ENCODE measurements at places on chromosomes 12 and 14.

GRCh38 chr14:70666361-70666686 is 24.6 kb downstream of the TTC9 start:
- no peak for DNase-seq

DNA sequence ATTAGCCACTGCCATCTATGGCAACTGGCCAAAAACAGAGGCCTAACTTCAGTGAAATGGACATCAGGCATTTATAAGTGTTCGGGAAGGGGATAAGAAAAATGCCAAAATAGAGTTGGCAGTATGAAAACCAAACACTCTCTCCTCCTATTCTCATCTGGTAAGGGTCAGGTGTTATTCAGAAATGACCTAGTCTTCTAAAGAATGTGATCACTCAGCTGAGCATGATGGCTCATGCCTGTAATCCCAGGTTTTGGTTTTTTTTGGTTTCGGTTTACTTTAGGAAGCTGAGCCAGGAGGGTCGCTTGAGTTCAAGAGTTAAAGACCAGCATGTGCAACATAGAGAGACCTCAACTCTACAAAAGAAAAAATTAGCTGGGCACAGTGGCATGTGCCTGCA is 170.3 kb downstream of the GRIN2B start:
- DNase-seq, result no peak

- DNase-seq, result no peak
Measured at GRCh38 chr12:124359671-124360581, 65.0 kb downstream of the RFLNA start.

DNA sequence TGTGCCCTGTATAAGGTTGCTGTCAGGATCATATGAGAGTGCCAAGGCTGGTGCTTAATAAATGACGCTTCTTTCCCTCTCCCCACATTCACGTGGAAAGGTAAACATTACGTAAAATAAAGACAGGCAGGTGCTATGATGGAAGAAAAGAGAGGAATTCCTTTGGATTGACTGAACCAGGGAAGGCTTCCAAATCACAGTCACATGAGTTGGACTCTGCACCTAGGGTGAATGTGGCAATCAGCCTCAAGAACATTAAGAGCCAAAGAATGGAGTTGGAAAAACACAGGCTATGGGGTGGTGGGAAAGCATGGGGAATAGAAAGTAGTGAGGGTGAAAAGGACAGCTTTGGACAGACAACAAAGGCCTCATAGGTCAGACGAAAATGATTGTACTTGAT is 473.1 kb downstream of the VRK1 start:
- DNase-seq, result no peak

DNA sequence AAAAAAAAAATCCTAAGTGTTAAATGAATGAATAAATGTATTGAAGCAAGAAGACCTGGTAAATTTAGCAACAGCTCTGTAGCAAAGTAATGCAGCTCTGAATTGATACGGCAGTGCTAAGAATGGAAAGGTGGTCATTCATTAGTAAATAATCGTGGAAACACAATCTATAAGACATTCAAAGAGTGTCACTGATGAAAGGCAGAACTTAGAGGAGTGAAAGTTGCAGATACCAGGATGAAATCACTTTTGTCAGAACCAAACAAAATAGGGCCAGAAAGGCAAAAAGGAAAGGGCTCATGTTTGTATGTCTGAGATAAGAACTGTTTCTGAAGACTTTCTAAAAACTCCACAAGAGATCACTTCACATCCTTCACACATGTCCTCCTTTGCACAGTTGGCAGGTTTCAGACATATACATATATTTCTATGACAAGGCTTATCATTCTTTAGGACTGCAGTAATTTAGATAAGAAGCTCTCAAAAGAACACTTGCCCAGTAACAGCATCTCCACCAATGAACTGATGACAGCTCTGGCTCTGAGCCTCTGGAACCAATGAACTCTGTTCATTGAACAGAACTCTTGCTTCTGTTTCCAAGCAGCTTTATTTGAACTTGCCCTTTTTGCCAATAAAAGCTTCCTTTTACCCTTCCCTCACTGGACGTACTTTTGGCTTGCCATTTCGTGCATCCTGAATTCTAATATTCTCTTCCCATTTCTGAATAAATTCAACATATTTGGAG is 4.2 kb upstream of the LRR1 start:
- no peak for DNase-seq

- DNase-seq, result no peak
Measured at GRCh38 chr14:60566101-60566500, 57.2 kb downstream of the SIX6 start.

GRCh38 chr12:17239874-17240273 is 633.9 kb upstream of the LMO3 start:
- no peak for DNase-seq

DNA sequence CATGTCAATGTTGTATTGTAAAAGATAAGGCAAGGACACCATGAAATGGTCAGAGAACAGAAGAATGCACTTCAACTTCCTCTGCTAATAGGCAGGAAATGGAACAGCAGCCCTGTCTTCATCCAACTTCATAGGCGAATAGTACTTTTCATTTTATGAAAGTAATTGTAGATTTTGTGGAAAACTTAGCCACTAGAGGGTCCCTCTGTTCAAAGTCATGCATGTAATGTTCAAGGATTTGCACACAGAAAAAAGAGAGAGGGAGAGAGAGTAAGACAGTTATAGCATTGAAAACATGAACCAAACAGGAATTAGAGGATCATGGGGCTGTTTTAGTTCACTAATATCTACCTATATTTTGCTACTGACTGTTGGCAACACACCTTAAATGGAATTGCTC is 172.2 kb downstream of the FLRT2 start:
- DNase-seq, result no peak

GRCh38 chr14:50350975-50351374 is 38.9 kb downstream of the DMAC2L start:
- DNase-seq, result no peak

DNA sequence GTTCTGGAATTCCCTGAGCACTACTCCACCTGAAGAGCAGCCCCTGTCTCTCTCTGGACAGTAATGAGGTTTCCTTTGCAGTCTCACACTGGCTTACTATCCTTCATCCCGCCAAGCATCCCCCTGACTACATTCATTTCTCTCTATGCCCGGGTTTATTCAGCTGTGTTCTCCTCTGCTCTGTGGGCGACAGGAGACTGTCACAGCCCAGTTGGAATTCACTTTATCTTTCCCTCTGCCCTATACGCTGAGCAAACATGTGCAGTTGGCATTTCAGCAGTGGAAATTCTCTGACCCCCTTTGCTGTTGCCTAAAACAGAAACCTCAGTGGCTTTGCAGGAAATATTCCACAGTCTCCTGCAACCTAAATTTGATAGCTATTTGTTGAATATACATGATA is 83.5 kb upstream of the MAX start:
- no peak for DNase-seq

DNA sequence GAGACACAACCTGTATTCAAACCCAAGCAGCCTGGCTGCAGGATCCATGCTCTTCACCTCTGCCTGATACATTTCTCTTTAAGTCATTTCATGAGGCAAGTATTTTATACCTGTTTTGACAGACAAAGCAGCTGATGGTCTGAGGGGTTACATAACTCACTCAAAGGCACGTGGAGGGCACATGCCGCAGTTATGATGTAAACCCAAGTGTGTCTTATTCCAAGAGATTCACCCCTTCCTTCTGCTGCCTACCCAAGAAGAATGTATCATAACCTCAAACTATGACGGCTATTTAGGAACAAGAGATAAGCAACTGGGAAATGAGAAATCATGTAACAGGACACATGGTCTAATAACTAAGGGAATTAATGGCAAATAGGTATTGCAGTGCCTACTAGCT is 329.8 kb upstream of the TMPO start:
- DNase-seq, result no peak

- DNase-seq, result peak; percentile 60
Measured at GRCh38 chr14:23056956-23057756, at the start of gene CDH24. Gene CDH24 (minus strand): TSS chr14:23057520. CDS start chr14:23055733, 1,787 bp downstream.

GRCh38 chr14:76011930-76012329 is 26.4 kb downstream of the IFT43 start:
- no peak for DNase-seq

- no peak for DNase-seq
Measured at GRCh38 chr12:118034429-118035189, 18.1 kb downstream of the RFC5 start.

DNA sequence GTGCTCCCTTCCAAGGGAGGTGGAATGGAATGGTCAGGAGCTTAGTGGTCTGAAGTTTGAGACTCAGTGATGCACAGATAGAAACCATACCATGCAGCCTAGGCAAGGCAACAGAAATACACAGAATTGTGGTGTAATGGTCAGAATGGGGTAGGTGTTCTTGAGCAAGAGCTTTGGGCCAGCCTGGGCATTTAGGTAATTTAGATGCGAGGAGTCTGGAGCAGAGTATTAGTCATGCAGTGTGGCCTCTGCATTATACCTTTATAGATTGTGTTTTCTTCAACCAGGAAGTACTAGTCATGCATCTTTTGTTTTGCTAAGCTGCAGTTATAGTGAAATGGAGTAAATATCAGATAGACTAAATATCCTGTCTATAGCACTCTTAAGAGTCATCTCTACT is 118.3 kb downstream of the DAAM1 start:
- DNase-seq, result no peak

GRCh38 chr12:101021911-101022388 is 188.1 kb downstream of the SLC5A8 start:
- no peak for DNase-seq

DNA sequence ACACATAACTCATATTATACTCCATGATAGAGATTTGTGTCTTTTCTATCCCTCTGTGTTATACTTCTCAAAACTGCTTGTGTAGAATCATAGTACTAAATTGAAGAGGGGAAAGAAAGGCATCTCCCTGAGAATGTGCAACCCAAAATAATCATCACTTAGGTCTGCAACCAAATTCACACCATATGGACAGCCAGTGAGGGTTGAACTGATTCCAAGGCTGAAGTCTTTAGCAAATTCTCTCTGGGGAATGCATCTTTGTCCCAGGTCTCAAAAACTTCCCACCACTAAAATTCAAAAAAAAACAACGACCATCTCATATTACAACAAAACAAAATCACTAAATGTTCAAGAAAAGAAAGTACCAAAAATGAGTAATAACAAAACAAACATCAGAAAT is 11.0 kb downstream of the ZFC3H1 start:
- no peak for DNase-seq

DNA sequence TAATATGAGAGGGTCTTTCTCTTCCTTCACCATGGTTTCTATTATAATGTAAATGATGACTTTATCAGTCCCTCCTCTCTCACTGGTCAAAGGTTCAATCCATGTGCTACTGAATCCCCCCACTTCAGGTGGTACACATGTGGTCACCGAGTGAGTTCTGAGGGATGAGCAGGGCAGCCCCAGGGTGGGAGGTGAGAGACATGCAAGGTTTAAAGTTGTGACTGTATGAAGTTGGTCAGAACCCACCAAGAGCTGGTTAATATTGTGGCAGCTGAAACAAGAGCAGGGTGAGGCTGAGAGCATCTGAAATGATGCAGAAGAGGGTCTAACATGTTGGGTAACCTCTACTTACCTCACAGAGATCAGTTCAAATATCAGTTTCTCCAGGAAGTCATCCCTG is 444.7 kb upstream of the FBXO33 start:
- no peak for DNase-seq

DNA sequence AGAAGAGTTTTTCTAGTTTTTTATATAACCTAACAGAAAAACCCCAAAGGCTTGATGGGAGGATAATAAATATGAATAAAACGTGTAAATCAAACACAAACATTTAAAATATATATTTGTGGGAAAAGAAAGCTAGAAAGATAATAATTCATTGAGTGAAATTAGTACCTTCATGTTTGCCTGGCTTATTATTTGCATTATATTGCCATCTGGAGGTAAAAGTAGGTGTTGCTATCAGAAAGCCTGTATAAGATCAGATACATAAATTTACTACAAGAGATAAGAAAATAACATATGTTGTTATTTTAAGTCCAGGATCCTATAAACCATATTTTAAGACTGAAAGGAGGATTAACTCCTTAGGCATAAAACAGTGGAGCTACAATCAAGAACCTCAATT is 77.7 kb downstream of the NTS start:
- no peak for DNase-seq

- DNase-seq, result no peak
Measured at GRCh38 chr14:38839694-38840365, 263.2 kb downstream of the SEC23A start.

- DNase-seq, result no peak
Measured at GRCh38 chr14:56955745-56956144, 145.5 kb upstream of the OTX2 start.
